ENCODE measurements at places on chromosomes 3 and 15.

- no peak for DNase-seq
Observed at GRCh38 chr3:152976239-152976638, 141.3 kb downstream of the P2RY1 start.

- no peak for DNase-seq
Observed at GRCh38 chr3:128267541-128267940, 114.3 kb downstream of the EEFSEC start.

DNA sequence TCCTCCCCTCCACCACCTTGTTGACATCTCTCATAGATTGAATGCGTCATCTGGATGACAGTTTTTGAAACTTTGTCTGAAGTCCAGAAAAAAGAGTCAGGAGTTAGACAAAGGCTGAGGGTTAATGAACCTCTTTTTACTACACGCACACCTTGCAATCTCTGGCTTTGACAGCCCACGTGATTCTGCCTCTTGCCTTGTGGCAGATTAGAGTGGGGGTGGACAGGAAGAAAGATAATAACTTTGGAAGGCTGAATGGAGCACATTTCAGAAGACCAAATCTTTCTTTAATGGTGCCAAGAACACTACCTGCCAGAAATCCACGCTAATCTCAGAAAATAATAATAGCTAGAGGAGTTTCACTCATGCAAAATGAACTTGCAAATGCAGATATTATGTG is 327.9 kb upstream of the TRIM42 start:
- no peak for DNase-seq

DNA sequence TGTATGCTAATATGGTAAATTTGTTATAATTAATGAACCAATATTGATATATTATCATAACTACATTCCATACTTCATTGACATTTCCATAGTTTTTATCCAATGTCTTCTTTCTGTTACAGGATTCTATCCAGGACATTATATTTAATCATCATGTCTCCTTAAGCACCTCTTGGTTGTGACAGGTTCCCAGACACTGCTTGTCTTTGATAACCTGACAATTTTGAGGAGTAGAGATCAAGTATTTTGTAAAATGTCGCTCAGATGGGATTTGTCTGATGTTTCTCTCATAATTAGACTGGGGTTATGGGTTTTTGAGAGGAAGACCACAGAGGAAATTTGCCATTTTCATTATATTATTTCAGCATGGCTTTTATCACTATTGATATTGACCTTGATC is 317.4 kb downstream of the PLOD2 start:
- no peak for DNase-seq

- no peak for DNase-seq
Observed at GRCh38 chr3:153448151-153448829, 286.3 kb downstream of the RAP2B start.

DNA sequence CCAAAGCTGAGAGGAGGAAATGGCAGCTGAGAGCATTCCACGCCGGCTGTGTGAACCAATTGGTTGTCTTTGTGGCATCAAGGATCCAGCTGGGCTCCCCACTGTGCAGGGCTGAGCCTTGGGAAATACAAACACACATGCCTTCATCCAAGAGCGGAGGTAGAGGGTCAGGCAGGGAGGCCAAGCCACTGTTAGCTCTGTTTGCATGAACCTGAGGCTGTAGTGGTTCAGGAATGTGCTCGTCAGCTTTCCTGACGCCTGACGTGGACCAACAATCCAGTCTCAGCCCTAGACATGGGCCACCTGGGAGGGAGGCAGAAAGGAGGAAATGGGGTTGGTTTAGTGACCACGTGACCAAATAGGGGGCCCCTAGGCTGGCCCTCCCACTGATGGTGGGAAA is 276.9 kb downstream of the TLE3 start:
- no peak for DNase-seq

DNA sequence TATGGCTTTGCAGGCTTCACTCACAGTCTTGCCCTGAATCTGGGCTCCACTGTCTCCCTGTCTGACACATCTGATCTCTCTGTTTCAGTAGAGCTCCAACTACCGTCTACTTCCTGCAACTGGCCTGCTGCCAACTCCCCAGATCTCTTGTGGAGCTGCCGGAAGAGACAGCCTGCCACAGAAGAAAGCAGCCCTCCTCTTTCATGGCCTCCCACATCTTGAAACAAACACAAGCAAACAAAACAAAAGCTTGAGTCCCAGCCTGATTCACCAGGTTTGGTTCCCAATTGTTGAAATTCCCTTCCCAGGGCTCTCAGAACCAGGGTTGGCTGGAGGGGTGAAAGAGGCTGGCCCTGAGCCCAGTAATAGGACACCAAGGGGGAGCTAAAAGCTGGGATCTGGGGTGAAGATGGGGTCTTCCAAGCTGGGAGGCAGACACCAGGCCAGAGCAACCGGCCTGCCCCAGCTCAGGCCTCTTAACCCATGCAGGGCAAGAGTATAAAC is 55.3 kb upstream of the CA12 start:
- peak; percentile 72 for DNase-seq

DNA sequence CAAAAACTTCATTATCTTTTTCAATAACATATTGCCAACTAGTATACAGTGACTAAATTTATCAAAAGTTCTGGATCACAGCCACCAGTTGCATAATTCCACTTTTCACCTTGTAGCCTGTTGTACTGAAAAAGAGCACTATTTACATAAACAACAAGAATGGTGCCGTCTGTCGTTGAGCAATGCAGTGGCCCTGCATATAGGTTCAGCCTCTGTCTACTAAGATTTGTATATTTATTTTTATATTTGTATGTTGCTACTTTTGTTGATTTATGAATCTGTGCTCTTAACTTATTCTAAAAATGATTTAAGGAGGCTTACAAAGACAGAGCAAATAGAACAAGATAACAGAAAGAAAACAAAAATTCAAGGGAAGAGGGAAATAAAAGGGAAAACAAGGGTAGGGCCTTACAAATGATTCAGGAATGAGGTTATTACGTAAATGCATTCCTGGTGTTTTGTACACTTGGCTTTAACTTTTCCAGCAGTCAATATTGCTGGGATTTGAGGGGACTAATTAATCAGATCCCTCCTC is 257.6 kb upstream of the STT3B start:
- peak; percentile 25 for DNase-seq

Measured in stromal cell of bone marrow (primary cell).